Thymus (tissue), 14 donors: ENCODE measurements at places on chromosomes 2 and 18. TPM values are rescaled to one million over a fixed set of nuclear protein-coding genes. Genes with fewer than 3 reads are reported as not detected.

Gene SNED1
- total RNA-seq, result 7.1 TPM

Gene ZSCAN30
- total RNA-seq, result 11.6 TPM

Gene SERPINB4
- 2.5 TPM for total RNA-seq

Gene ACOXL
- total RNA-seq, result 0.38 TPM

Gene TRIM43
- total RNA-seq, result 0.66 TPM
